ENCODE measurements at places on chromosomes 1 and 21.

- no peak for DNase-seq
These were observed 15.4 kb upstream of the WASF2 start for GRCh38 chr1:27505420-27505680.

- DNase-seq, result no peak
These were observed 154.5 kb upstream of the PKN2 start for GRCh38 chr1:88529581-88529980.

DNA sequence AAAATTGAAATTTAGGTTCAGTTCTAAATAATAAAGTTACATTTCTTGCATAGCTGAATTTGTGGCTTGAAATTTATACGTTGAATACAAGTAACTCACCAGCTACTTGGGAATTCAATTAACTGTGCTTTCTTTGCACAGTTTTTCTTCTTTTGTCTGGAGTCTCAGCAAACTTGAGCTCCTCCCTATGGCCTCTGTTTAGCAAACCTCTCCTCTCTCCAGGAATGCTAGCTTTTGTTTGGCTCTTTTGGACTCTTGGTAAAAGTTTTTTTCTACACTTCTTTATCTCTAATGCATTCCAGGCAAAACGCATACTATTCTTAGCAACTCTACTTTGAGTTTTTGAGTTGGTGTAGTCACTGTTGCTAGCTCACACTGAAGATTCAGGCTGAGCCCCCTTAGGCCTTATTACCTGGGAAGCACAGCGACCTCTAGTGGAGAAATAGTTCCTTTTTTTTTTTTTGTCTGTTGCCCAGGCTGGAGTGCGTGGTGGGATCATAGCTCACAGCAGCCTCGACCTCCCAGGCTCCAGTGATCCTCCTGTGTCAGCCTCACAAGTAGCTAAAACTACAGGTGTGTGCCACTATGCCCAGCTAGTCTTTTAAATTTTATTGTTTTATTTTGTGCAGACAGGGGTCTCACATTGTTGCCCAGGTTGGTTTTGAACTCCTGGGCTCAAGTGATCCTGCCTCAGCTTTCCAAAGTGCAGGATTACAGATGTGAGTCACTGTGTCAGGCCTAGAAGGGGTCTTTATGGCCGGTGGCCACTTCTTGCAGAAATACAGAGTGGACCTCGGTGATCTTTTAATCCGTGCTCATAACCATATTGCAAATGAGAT, 61.7 kb downstream of the CASQ2 start:
- DNase-seq, result no peak

DNA sequence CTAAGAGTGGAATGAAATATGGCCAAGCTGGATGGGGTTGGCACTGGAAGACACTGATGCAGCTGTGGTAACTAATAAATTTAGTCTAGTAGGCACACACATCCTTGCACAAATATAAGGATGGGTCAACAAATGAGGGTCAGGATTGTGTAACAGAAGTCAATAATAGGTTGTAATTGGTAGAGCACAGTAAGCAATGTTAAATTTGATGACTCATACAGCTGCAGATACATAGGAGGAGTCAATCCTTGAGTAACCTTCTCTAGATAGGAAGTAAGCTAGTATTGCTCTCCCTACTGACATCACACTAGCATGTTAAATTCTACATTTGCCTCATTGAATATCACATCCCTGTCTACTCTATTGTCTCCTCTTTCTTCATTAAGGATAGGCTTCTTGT, 332.1 kb downstream of the PTPRC start:
- DNase-seq, result no peak

DNA sequence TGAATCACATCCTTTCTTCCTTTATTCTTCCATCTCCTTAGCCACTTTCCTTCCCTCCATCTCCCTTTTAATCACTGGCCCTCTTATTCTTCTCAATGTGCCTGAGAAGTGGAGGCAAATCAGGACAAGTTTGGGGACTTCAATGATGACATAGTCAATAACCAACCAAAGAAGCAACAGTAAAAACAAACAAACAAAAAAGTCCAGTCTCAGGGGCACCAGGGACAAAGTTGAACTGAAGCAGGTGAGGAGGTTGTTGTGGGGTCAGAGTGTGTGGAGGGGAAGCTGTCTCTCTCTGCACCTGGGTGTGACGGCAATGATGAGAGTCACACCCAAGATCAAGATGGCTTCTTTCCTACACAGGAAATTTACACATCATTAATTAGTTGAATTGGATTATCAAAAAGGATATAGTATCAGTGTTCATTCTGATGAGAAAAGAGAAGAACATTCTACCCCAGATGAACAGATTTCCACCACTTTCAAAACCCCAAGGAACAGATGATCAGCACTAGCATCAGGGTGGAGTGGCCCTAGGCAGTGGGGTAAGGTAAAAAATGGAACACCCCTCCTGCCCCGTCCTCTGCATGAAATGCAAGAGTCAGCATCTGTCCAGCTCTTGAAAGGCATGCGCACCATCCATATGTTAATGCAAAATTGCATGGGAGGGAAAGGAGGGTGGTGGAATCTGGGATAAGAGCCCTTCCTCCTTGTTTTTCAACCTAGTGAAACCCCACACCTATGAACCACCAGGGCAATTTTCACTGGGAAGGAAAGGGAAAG, 32.6 kb downstream of the HSD3B2 start:
- DNase-seq, result no peak

DNA sequence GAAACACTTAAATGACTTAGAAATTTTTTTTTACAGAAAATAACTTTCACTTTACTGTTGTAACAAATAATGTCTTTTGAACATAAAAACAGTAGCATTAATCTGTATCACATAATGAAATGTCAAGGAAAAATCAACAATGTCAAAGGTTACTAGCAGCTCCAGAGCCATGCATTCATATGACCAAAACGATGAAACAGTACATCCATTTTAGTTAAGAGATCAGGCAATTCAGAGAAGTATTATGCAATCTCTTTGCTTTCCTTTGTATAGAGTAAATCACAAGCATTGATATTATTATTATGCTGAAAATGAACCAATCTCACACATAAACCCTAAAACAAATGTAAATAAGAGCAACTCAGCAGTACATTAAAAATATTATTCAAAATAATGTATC, 748.9 kb downstream of the PLA2G4A start:
- no peak for DNase-seq

DNA sequence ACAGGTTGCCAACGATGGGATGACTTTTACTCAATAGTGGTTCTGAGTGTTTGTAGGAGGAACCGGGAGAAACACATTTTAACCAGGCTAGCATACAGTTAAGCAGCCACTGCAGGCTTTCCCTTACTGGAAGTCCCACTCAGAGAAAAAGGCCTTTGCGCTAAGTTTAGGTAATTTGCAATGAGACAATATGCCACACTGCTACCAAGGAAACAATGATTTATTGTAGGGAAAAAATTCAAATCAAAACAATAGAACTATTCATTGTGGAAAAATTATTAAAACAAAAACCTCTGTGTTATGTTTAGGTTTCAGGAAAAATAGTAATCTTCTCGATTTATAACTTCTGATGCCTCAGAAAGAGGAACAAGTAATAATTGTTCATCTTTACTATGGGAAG, 51.4 kb upstream of the CR2 start:
- DNase-seq, result no peak

DNA sequence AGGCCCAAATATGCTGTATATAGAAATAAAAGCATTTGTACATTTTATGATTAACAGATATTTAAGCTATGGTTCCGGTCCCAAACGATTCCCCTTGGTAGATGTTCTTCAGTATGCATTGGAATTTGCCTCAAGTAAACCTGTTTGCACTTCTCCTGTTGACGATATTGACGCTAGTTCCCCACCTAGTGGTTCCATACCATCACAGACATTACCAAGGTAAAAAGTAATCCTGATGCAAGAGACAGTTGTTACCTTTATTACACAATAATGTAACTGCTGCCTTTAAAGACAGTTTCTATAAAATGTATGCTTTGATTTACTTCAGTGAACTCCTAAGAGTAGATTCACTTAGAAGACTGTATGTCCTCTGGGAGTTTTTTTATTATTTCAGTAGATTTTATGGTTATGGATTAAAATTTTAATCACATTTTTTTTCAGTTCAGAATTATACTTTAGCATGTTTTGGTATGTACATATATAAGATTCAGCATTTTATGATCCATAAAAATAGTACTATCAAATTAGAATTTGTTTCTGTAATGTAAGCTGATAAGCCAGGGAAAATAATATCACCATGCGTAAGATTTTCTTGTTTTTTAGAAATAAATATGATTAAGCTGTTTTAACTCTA, 96.5 kb downstream of the USP25 start:
- DNase-seq, result peak; percentile 13

GRCh38 chr1:43009274-43009673, 50.6 kb upstream of the SLC2A1 start:
- no peak for DNase-seq

DNA sequence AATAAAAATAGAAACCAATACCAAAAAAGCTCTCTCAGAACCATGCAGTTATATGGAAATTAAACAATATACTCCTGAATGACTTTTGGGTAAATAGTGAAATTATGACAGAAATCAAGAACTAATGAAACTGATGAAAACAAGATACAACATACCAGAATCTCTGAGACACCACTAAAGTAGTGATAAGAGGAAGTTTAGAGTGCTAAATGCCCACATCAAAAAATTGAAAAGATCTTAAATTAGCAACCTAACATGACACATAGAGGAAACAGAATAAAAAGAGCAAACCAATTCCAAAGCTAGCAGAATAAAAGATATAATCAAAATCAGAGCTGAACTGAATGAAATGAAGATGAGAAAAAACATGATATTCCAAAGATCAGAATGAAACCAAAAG, 430.9 kb downstream of the LTN1 start:
- no peak for DNase-seq

DNA sequence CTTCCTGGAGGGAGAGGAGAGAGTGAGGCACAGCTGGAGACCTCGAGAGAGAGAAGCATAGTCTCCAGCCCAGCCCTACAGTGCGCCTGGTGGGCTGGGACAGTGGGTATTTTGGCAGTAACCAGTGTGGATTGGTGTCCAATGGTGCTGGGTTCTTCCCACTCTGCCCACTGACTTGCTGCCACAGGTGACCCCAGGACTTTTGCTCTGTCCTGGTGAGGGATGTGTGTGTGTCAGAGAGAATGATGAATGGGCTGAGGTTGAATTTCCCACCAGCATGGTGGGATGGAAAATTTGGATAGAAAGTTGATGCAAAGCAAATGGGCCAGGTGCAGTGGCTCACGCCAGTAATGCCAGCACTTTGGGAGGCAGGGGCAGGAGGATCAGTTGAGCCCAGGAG, 26.3 kb downstream of the SERINC2 start:
- DNase-seq, result no peak

- DNase-seq, result peak; percentile 67
These were observed 15.5 kb downstream of the TEX38 start for GRCh38 chr1:46687093-46687659.
